ENCODE measurements at places on chromosomes 2 and 18. TPM values are rescaled to one million over a fixed set of nuclear protein-coding genes. Genes with fewer than 3 reads are reported as not detected.

GRCh38 chr18:62634458-62634857, 80.9 kb upstream of the PHLPP1 start:
- H3K4me1 ChIP-seq: no peaks in the 10 kb centered on the region
- H3K27me3 ChIP-seq: no peaks in the 10 kb centered on the region
- H3K36me3 ChIP-seq: no peaks in the 10 kb centered on the region
- DNase-seq: no peak
- no peak overlapping the region for H3K4me3 ChIP-seq

The PIEZO2 gene
- 4.1 TPM for total RNA-seq

The TMEM37 gene
- total RNA-seq: 1.7 TPM

DNA sequence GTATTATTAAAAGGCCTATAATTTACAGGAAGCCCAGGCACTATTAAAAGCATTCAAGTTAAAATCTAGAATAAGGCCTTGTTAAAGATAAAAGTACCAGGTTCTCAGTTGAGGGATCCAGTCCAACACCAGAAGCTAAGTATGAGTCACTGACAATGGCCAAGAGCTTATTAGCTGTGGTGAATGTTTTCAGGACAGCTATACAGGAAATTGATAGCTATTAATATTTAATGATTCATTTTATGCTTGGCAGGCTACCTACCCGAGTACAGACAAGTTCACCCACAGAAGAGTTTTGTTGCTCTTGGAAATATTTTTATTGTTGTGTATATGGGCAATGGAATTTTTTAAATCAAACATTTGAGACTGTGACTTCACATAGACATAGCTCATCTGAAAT, 729.6 kb upstream of the ZNF804A start:
- H3K27ac ChIP-seq: no peak overlapping the region
- no peaks in the 10 kb centered on the region for H3K27me3 ChIP-seq
- no peaks in the 10 kb centered on the region for H3K36me3 ChIP-seq
- H3K4me3 ChIP-seq: no peak overlapping the region
- no peaks in the 10 kb centered on the region for H3K4me1 ChIP-seq
- DNase-seq: no peak

DNA sequence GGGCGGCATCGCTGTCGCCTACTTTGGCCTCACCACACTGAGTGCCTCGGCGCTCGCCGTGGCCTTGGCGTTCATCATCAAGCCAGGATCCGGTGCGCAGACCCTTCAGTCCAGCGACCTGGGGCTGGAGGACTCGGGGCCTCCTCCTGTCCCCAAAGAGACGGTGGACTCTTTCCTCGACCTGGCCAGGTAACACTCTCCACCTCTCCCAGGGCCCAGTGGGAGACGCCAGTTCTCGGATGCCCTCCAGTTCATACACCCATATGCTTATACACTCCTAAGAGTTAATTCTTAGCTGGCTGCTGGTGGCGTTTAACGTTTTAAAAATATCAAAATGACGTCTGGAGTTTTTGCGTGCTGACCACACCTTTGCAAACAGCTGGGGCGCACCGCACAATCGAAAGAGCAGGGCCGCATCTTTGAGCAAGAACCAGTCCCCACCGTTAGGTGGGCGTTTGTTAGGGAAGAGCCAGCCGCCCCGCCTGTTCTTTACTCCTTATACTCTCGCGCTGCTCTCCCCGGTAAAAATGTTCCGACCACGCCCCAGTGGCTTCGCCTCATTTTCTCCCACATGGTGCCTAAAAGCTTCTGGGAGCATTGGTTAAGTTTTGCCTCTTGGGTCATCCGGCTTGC, 899 bp downstream of the SLC1A4 start:
- no peaks in the 10 kb centered on the region for H3K27me3 ChIP-seq
- DNase-seq: no peak
- H3K4me1 ChIP-seq: no peaks in the 10 kb centered on the region
- no peaks in the 10 kb centered on the region for H3K36me3 ChIP-seq

Measured in prostate gland (tissue), 2 donors.